ENCODE measurements at places on chromosomes 4 and X.

- DNase-seq, result no peak
- H3K27me3 ChIP-seq, result no peaks in the 10 kb centered on the region
- H3K36me3 ChIP-seq, result no peaks in the 10 kb centered on the region
- no peak overlapping the region for H3K27ac ChIP-seq
These were observed 29.1 kb upstream of the UTP14A start for GRCh38 chrX:129876771-129877305.

DNA sequence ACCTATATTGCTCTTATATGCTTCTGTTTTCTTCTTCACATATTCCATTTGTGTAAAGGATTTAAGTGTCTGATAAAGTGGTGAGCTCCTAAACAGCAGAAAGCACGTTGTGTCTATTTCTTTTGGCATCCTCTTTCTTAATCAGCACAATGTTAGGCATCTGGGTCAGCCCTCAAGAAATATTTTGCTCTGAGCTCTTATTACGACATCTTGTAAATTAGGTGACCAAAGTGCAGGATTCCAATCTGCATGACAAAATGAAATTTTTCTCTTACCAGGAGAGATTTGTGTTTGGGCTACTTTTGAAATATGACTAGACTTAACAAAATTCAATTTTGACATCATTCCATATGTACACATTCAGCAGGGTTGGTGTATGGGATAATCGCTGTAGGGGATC lies 210.0 kb upstream of the IGFBP7 start:
- no peaks in the 10 kb centered on the region for H3K36me3 ChIP-seq
- no peak overlapping the region for H3K4me3 ChIP-seq
- H3K27me3 ChIP-seq, result no peaks in the 10 kb centered on the region
- no peak for DNase-seq

GRCh38 chr4:124152132-124152531 lies 560.4 kb downstream of the ANKRD50 start:
- no peaks in the 10 kb centered on the region for H3K36me3 ChIP-seq
- no peaks in the 10 kb centered on the region for H3K27me3 ChIP-seq
- DNase-seq, result no peak
- H3K27ac ChIP-seq, result no peak overlapping the region

GRCh38 chrX:94057385-94057784 lies 383.4 kb downstream of the FAM133A start:
- H3K36me3 ChIP-seq, result no peaks in the 10 kb centered on the region
- no peak overlapping the region for H3K27ac ChIP-seq
- no peaks in the 10 kb centered on the region for H3K4me1 ChIP-seq
- H3K27me3 ChIP-seq, result no peaks in the 10 kb centered on the region
- no peak for DNase-seq
- no peak overlapping the region for H3K4me3 ChIP-seq

GRCh38 chr4:42646013-42646784 lies 10.7 kb downstream of the ATP8A1 start:
- no peak overlapping the region for H3K27ac ChIP-seq
- peaks cover 30% of the 10 kb centered on the region for H3K4me1 ChIP-seq
- H3K36me3 ChIP-seq, result peaks cover 4% of the 10 kb centered on the region

GRCh38 chr4:78669453-78669852 lies 106.7 kb upstream of the BMP2K start:
- no peak for DNase-seq
- H3K27ac ChIP-seq, result no peak overlapping the region
- H3K4me3 ChIP-seq, result no peak overlapping the region

GRCh38 chrX:12115377-12115776 lies 22.9 kb upstream of the FRMPD4 start:
- no peak overlapping the region for H3K4me3 ChIP-seq
- H3K27ac ChIP-seq, result no peak overlapping the region
- H3K27me3 ChIP-seq, result no peaks in the 10 kb centered on the region
- H3K4me1 ChIP-seq, result no peaks in the 10 kb centered on the region
- DNase-seq, result no peak
- H3K36me3 ChIP-seq, result no peaks in the 10 kb centered on the region

DNA sequence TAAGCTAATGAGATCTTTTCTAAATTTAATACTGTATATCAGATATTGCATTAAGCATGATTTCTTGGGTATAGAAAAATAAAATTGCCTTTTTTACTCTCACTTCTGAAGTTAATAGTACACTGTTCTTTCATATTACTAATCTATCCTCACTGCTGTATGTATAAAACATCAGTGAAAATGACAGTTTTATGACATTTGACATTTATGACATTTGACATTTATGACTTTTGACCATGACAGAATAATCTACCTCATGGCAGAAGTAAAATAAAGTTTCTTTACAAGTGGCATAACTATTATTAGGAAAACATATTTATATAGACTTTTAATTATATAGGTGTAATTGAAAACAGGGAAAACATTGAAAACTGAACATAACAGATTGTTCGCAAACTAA lies 13.3 kb downstream of the GRID2 start:
- no peaks in the 10 kb centered on the region for H3K27me3 ChIP-seq
- no peak for DNase-seq
- H3K27ac ChIP-seq, result no peak overlapping the region
- H3K36me3 ChIP-seq, result no peaks in the 10 kb centered on the region
- no peak overlapping the region for H3K4me3 ChIP-seq

DNA sequence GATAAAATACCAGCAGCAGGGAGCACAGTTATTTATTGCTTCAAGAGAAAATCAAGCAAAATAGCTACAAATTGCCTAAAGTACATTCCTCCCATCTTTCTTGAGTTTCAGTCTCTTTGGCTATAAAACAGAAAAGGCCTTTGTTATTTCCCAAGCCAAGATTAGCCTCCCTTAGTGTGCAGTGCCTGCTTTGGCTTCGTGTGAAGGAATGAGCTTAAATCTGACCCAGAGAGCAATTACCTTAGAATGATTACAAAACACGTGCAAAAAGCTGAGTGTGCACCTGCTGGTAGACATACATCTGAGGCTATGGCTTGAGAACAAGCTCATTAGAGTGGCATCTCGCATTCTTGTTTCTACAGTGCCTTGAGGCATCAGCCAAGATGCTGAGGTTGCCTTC lies 250.8 kb downstream of the C4orf33 start:
- H3K27ac ChIP-seq, result no peak overlapping the region
- DNase-seq, result no peak
- no peaks in the 10 kb centered on the region for H3K4me1 ChIP-seq
- H3K27me3 ChIP-seq, result peaks cover 7% of the 10 kb centered on the region
- H3K4me3 ChIP-seq, result no peak overlapping the region

DNA sequence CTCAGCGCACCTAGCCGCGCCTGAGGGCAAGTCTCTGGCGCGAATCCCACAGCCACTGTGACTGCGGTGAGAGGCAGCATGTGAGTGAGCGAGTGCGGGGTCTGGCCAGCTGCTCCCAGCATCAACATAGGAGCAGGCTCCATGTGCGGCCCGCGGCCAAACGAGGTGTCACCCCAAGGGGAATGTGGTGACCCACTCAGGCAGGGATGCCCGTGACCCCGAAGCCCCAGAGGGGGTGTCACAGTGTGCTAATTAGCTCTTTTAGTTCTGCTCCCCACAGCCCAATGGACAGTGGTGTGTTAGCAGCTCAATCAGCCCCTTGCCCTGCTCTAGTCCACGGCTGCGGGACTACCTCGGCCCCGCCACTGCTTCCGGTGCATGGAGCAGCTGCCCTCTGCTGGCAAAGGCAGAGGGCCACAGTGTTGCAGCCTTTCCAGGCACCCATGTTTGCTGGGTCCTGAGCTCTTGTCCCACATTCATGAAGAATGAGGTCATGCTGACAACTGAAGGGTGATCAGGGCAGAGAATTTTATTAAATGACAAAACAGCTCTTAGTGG lies 61.4 kb downstream of the AGA start:
- DNase-seq, result no peak
- H3K4me3 ChIP-seq, result no peak overlapping the region
- no peak overlapping the region for H3K27ac ChIP-seq

DNA sequence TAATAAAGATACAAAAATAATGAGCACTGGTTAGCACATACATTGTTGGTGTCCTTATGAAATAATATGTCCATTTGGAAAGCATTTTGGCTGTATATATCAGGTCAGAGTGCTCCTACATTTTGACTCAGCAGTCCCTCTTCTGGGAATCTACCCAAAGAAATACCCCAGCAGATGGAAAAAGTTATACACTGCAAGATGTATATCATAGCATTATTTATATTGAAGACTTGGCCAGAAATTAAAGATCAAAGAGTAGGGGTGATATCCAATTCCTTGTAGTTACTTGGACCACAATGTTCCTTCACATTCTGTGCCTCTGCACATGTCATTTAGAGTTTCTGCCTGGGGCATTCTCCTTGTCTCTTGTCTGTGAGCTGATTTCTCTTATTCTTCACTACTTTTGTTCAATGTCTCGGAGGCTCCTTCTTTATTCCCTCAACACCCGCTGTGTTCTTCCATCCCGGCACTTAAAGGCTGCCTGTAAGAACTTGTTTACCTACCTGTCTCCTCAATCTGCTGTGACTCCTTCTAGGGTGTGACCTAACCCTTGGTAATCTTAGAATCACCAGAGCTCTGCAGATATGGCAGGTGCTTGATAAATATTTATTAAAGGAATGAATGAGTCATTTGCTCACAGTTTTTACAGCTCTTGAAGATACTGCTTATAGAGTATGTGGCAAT lies 3.1 kb upstream of the TSPAN5 start:
- peaks cover 11% of the 10 kb centered on the region for H3K36me3 ChIP-seq
- H3K4me1 ChIP-seq, result peaks cover 64% of the 10 kb centered on the region
- no peak for DNase-seq
- no peak overlapping the region for H3K4me3 ChIP-seq
- no peaks in the 10 kb centered on the region for H3K27me3 ChIP-seq
